Dermis blood vessel endothelial cell (primary cell): ENCODE measurements at places on chromosomes 1 and 21. TPM values are rescaled to one million over a fixed set of nuclear protein-coding genes. Genes with fewer than 3 reads are reported as not detected.
A peak's percentile ranks its signal among the peaks of the same experiment; 100 is the strongest.

DNA sequence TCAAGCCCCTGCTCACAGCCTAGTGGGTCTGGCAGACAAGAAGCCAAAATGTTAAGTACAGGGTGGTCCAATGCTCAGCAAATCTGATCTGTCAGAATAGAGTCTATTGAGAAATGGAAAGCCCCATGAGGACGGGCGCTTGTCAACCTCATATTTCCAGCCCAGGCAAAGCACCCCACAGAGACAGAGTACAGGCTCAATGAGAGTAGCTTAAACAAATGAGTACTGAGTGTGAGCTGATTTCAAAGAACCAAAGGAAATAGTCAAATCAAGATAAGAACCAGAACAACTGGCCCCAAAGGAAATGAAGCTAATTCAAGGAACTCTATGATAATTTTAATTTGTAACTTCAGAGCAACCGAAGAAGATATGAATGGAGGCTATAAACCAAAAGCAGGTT is 44.6 kb upstream of the SLC30A1 start:
- no peak for DNase-seq

DNA sequence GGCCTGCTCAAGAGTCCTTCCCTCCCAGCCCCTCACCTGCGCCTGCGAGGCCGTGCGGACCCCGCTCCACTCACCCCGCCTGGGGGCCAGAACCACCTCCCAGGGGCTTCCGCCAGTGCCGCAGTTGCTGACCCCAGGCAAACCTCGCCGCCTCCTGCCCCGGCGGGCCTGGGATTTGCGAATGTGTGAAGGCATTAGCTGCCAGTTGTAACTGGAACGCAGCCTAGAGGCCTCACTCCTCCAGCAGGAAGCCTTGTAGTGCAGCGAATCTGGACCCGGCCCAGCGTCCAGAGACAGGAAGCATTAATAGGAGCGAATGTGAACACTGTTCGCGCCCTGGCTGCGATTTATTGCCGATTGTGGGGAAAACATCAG is 140.9 kb upstream of the ARHGEF16 start:
- peak; percentile 39 for DNase-seq

DNA sequence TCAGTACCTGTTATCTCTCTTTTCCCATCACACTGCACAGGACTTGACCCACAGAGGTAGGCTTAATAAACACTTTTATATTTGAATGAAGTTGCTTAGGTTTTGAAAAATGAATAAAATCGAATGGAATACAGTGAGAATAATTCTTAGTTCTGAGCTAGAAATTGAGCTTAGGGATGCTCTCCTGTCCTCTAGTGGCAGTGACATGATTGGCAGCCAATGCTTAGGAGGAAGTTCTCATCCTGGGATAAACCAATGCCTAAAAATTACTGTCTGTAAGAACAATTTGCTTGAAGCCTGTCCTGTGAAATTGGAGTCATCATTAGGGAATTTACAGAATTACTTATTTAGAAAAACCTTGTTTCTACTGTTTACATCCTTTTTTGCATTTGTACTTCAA is 21.3 kb upstream of the CYP4X1 start:
- peak; percentile 8 for DNase-seq

DNA sequence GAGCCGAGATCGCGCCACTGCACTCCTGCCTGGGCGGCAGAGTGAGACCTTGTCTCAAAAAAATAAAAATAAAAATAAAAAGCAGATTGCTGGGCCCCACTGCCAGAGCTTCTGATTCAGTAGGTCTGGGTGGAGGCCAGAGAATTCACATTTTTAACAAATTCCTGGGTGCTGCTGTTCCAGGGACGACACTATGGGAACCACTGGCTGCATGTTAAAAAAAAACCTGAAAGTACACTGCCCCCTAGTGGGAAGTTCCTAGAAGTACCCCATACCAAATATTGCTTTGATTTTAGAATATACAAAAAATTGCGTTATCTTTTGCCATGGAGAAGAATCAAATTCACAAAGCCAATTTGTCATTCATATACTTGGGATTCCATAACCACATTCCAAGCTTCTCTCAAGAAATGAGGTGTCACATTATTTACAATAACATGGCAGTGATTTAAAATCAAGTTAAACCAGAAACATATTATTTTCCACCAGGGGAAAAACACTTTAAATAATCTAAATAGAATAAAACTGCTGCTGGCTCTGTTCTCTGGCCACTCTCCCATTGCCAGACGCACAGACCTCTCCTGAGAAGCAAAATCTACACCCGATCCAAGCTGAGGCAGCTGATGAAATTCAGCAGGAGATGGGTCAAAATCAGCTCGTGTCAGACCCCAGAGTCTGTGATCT is 27.4 kb downstream of the SYF2 start:
- DNase-seq: peak; percentile 56

GRCh38 chr1:213135572-213135971 is 84.5 kb downstream of the RPS6KC1 start:
- peak; percentile 49 for DNase-seq

DNA sequence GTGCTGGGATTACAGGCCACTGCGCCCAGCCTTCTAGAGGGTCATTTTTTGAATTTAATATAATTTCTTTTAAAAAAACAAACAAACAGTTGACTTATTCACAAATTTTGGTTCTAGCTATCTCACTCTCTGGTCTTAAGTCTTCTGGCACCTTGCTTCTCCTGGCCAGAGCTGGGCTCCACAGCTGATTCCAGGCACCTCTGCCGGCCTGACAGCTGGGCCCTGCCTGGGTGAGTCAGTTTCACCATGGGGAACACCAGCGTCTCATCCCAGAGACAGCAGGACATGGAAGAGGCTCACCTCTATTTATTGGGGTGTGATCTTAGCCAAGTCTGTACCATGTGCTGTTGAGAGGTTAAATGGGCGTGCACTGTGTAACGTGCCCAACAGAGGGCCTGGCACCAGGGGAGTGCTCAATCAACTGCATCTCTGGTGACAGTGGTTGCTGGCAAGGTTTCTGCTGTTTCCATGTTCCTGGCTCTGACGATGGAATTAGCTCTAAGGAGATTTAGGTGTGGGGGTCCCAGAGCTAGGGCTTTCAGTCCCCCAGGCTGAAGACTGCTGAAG is 956 bp downstream of the CPLANE2 start:
- DNase-seq: peak; percentile 51

- peak; percentile 13 for DNase-seq
Measured at GRCh38 chr1:212565571-212566305, 42.8 kb upstream of the ATF3 start.

GRCh38 chr1:6148497-6149241 is 31.5 kb downstream of the CHD5 start:
- peak; percentile 39 for DNase-seq

DNA sequence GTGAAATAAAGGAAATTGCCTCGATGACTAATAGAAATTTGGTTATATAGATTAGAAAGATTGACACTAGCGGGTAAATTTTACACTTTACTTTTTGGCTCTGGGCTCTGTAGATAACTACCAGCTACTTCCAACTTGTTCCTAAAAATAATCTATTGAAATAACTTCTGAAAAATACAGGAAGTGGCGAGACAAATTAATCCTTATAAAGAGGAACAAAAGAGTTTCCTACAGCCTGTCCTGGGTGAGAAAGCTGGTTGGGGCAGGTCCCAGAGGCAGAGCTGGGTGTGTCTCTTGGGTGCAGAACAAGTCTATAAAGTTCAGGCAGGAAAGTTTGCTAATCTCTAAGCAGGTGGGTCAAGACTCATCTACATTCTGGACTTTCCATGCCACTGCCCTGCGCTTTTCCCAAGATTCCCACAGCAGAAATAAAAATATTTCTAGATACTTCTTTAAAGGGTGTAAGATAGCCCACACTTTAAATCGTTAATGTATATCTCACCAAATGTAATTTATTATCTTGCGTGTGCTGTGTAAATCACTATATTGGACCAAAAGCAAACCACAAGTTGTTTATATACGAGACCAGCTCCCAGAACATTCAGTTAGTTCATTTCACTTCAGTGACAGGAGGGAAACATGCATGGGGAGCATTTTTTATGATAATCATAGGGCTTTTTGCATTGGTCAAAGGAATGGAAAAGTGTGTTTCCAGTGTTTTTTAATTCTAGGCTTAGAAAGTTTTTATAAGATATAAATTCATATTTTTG is 70.1 kb upstream of the NRIP1 start:
- no peak for DNase-seq

- peak; percentile 91 for DNase-seq
Measured at GRCh38 chr1:198892065-198892464, 253.2 kb downstream of the PTPRC start.

- DNase-seq: no peak
Measured at GRCh38 chr1:3072391-3073185, 3.6 kb downstream of the PRDM16 start.

GRCh38 chr1:86741947-86742572 is 37.7 kb downstream of the SH3GLB1 start:
- peak; percentile 78 for DNase-seq

DNA sequence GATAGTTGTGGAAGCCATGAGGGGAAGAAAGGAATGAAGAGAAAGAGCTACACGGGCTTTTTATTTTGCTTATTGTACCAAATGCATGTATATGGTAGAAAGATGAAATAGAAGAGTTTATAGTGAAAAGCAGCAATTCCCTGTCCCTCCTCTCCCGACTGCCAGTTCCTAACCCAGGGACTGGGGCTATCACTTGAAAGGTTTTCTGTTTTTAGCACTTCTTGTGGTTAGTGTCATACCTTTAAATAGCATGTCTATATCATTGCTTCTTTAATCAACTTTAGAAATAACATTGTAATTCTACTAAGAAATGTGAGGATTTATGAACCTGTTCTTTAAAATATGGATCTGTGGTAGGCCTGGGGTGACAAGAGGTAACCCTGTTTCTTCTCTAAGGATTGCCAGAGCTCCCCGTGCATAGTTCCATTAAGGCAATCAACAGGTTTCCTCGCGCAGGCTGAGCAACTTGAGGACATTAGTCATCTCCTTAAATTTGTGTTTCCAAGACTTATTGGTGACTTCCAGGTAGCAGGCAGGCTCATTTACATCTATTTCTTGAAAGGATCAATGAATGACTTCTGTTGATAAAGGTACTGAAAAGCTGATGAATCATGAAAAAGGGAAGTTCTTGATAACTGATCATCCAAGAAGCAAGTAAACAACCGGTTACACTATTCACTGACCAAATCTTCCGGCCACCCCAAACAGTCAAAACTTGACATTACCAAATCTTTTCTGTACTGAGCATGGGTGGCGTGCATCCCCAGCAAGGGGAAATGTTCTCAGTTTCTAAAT is 37.8 kb upstream of the S1PR1 start:
- DNase-seq: no peak

DNA sequence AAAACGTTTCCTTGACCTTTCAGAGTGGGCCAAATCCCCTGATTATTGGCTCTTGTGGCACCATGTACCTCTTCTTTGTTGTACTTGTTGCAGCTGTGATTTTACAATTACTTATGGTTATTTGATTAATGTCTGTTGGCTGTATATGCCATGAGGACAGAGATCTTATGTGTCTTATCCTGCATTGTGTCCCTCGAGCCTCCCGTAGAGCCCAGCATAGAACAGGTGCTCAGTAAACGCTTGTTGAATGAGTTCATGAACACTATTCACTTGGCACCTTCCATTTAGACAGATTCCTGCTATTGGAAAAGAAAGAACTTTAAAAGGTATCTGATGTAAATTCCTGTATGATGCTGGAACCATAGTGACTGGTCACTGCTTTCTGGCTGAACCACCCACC is 48.4 kb downstream of the PGM1 start:
- DNase-seq: no peak

DNA sequence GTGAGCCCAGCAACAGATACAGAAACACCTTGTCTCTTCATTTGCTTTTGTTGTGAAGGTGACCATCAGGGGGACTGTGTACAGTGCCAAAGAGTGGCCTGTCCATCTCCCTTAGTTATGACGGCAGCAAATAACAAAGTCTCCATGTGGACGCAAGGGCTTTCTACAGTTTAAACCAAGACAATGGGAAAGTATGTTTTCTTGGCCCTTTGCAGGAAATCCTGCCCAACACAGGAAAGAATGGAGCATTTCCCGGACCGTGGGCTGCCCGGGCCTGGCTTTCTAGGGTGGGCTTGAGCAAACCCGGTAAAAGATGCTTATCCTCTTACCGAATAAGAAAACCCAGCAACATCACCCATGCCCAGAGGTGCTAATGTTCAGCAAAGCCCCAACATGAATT is 87.3 kb downstream of the ZBTB18 start:
- peak; percentile 92 for DNase-seq

DNA sequence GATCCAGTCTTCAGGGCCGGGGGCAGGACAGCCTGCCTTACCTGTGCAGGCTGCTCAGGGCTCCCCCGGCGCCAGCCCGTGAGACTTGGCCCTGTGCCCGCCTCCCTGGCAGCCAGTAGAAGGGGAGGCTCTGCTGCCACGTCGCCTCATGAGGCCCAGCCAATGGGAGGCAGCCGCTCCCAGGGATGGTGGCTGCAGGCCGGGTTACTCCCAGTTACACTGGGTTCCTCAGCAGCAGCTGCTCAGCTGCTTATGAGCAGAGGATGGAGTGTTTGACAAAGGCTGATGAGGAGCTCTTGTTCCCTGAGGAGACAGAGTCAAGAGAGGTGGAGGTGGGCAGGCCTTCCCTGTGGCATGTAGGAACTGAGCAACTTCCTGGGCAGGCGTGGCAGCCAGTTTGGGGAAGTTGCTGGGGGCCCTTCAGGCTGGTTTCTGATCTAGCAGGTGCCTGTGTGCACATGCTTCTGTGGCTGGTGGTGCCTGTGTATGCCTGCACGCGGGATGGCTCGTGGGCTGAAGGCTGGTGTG is 5.5 kb downstream of the MFSD2A start:
- DNase-seq: peak; percentile 41

DNA sequence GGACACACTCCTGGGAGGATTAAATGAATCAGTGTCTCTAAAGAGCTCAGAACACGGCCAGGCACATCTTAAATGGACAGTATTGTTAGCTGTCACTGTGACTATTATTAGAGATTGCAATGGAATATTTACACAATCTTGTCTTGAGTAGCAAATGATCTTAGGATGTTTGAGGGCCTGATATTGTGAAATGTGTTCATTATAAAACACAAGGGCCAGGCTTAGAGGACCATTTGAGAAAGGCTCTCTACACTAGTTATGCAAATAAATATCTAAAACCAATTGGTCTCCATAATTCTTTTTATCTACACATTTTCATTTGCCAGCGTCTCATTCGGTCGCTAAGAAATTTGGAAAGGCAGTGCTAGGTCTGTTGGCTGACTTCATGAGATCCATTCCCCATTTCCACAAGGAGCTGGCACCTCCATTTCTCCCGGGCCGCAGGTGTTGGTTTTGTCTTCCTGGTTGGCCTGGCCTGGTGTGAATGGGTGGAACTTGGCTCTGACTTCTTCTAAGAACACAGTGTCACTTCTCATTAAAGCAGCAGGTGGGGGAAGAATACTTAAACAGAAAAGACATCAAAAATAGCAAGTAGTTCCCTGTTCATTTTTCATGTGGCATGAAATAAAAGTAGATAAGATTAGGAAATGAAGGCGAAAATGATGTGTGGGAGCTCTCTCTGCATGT is 56.0 kb upstream of the PLXNA2 start:
- DNase-seq: no peak

The CACNA1S gene
- total RNA-seq: not detected in 2 replicates

The CD84 gene
- total RNA-seq: not detected in 2 replicates

The CFHR5 gene
- total RNA-seq: not detected in 2 replicates

The RUSC1 gene
- 13.8 and 22.2 TPM in 2 replicates for total RNA-seq

The TTC4 gene
- 21.3 and 21.8 TPM in 2 replicates for total RNA-seq

The SLC37A1 gene
- 14.0 and 15.0 TPM in 2 replicates for total RNA-seq

The C1QTNF12 gene
- total RNA-seq: 0.17 and 0.56 TPM in 2 replicates
